ENCODE measurements at places on chromosomes 1 and 21. TPM values are rescaled to one million over a fixed set of nuclear protein-coding genes. Genes with fewer than 3 reads are reported as not detected.

DNA sequence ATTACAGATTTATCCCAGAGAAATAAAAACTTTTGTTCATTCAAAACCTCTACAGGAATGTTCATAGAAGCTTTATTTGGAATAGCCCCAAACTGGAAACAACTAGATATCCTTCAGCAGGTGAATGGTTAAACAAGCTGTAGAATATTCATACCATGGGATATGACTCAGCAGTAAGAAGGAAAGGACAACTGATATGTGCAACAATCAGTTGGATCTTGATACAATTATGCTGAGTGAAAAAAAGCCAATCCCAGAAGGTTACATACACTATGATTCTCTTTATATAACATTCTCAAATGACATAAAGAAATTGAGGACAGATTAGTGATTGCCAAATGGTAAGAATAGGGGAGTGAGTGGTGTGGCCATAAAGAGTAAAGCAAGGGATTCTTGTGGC is 376.7 kb downstream of the S1PR1 start:
- no peak for DNase-seq

The KCNK2 gene
- total RNA-seq, result not detected

The AIRE gene
- not detected for total RNA-seq

The LCE3B gene
- not detected for total RNA-seq
